ENCODE measurements at places on chromosomes 11 and 22.

GRCh38 chr11:65927904-65928397 is 8.7 kb downstream of the DRAP1 start:
- DNase-seq = peak; percentile 92

DNA sequence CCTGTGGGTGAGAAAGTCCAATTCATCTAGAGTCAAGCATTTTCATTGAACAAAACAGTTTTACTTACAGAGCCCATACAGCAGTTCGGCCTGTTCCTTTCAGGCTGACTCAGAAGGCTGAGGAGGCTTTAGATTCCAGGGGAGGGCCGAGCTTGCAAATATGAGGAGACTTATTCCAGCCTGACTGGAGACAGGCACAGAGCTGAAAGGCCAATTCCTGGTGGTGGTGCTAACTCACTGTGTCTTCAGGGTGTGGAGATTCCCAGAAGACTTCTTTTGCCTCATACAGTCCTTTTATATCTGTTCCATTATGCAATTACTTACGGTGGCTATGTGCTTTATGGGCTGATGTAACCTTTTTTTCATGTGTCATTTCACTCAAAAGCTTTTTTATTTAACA is at the start of gene OR51E2:
OR51E2 (minus strand) TSS at position 269 of the 400 bp plus-strand sequence. CDS start 15,142 bp downstream, outside the sequence.
- DNase-seq = no peak

GRCh38 chr11:92424281-92424680 is 199.7 kb downstream of the FAT3 start:
- DNase-seq = no peak

DNA sequence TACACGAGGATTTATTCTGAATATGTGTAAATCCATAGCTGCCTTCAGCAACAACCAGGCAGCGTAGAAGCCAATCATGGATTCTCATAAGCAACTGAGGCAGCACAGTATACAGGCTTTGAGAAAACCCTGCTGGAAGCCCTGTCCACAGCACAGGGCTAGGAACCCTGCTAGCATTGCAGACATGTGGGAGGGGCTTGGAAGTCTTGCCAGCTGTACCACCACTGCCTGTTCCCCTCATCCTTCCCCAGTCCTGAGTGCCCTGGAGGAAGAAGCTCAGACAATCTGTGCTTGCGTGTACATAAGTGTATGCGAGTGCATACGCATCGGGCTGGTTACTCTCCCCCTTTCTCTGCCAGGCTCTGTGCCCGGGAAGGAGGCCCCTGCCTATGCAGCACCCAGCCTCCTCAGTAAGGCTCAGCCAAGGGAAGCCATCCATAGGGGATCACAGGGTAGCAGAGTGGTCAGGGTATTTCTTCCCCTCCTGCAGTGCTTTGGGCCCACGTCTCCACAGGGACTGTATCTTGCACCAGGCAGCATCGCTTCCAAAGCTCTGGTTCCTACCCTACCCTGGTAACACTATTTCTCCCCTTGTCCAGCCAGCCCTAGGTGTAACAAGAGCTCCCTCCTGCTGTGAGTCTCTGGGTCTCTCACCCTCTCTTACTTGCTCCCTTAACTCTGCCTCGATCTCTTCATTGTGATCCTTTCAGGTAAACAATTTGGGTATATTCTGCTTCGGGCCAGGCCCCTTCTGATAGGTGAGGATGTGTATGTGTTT is 90.5 kb downstream of the GALNT18 start:
- no peak for DNase-seq

DNA sequence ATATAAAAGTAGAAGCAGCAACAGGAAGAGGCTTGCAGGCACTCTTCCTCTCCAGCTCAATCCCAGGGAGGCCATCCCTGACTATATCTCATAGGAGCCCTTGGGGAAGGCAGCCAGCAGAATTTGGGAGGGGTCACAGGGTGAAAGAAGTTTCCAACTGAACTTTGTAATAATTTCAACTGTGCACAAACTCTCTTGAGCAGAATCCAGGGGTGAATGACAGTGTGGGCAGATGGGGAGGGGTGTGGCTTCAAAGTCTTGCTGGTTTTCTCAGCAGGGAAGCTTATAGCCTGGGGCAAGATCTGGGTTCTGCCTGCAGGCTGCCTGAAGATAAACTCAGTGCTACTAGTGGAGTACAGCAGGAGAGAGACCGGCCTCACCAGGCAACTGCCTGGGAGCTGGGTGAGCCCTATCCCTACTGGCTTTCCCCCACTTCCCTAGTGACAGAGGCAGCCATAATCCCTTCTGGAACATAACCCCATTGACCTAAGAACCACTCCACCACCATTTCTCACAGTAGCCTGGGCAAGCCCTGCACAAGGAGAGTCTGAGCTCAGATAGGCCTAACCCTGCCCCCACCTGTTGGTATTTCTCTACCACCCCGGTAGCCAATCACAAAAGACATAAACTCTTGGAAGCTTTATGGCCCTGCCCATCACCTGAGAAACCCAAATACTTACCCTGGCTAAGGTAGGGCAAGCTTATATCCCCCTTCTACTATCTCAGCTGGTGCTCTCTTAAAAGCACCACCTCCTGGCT is 17.8 kb upstream of the TTC12 start:
- no peak for DNase-seq

DNA sequence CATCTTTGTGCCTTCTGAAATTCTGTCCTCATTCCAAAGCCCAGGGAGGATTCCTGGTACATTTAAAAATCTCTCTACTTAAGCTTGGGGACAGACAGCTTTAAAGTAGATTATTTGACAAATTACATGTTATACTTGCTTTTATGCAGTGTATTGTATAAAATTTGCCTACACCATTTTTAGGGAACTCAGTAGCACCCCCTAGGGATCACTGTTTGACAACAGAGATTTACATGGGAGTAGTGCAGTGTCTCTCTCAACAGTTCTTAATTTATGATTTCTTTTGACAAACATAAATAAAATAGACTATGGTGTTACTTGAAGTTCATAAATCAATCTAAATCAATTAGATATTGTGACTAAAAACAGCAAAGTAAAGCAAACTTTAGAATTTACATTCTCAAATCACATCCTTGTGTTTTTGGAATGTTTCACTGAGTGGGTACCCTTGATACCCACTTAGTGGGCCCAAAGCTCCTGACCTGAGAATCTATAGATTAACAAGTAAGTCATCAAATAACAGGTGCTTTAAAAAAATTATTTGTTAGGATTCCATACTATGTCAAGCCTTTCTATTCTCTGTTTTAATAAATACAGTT is 428.8 kb downstream of the DYNC2H1 start:
- DNase-seq = peak; percentile 5

DNA sequence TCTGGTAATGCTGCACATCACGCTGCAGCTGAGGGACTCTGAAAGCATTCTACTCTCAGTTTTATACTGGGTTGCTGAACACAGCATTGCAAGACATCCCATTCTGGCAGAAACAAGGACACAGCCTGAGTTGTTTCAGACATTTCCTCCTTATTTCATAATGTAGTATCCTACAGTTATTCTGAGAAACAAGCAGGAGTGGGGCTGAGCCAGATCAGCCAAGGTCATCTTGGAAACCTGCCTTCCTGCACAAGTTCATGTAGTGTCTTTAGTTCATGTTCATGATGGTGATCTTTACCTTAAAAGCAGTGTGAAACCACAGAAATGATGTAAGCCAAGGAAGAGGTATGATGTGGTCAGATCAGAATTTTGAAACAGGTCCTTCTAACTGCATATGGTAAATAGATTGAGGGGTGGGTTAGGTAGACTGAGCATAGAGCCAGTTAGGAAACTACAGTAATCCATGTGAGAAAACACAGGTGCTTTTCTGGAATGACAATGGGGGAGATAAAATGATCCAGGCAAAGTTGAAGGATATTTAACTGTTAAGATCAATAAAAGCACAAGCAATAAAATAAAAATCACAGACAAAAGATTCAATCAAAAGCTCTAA is 1686.8 kb downstream of the LRRC4C start:
- DNase-seq = no peak

DNA sequence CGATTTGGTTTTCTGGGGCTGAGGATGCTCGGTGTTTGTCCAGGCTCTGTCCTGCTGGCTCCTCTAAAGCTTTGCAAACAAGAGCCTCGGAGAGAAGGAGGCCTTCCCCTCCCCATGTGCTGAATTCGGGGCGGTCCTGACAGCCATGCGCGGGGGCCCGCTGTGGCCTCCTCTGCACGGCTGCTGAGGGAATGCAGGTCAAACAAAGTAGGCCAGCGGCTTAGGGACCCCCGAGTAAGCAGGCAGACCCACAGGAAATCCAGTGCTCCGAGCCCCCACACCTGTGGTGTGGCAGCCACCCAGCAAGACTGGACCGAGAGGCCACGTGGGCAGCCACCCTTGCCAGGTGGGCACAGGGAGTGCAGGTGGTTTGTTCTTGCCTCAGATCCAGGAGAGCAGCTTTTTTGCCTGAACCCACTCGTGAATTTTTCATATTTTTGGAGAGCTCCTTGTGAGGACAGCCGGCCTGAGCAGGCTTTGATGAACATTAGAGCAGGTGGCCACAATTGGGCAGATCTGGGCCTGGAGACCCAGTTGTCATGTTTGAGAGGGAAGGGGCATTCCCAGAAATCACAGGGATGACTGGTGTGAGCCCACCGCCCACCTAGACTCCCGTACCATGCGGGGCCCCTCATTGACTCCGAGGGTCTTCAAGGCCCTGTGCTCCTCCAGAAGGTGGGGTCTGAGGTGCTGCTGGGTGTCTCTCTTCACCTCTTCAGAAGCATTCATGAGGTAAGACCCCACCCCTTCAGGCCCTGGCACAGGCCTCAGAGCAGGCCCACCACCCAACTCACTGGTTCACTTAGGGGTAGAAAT is 43.0 kb upstream of the KCNQ1OT1 start:
- DNase-seq = no peak

DNA sequence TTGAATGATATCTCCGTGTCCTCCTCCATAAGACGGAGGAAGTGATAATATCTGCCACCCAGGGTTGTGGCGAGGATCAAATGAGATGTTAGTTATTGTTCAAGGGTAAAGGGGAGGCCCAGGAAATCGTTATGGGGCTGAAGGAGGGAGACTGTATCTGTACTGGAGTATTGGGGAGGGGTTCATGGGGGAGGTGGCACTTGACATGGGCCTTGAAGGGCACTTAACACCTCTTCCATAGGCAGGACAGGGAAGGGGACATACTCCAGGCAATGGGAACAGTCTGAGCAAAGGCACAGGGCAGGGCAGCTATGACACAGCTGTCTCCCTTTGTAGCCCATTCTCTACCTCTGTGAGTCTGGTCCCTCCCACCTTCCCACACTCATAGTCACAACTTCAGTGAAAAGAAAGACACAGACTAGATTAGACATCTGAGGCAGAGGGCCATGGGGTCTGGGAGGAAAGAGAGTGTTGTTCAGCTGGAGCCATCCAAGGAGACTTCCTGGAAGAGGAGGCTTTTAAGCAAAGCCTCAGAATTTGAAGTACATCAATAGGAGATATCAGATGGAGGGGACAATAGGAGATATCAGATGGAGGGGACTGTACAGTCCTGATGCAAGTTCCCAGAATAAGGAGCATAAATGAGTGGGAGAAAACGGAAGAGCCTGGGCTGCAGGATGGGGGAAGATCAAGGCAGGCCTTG is 15.8 kb upstream of the DGKZ start:
- no peak for DNase-seq

- DNase-seq = peak; percentile 6
Measured at GRCh38 chr11:79026803-79027445, 413.9 kb downstream of the TENM4 start.

DNA sequence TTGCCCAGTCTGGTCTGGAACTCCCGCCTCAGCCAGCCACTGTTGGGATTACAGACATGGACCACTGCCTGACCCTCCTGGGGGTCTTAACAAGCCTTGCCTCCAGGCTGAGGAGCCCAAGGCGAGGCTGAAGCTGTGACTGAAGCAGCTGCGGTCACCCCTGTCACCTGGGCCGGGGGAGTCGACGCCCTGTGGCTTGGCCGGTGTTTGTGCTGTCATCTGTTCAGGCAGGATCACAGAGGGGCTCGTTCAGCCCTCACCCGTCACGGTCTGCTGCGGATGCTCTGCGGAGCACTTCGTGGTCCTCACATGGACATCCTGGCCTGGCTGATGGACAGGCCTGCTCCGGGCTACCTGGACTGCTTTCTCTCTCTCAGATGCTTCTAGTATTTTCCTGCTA is 23.8 kb downstream of the TRMU start:
- DNase-seq = no peak

GRCh38 chr22:19775496-19776325 is 15.1 kb downstream of the TBX1 start:
- DNase-seq = no peak

DNA sequence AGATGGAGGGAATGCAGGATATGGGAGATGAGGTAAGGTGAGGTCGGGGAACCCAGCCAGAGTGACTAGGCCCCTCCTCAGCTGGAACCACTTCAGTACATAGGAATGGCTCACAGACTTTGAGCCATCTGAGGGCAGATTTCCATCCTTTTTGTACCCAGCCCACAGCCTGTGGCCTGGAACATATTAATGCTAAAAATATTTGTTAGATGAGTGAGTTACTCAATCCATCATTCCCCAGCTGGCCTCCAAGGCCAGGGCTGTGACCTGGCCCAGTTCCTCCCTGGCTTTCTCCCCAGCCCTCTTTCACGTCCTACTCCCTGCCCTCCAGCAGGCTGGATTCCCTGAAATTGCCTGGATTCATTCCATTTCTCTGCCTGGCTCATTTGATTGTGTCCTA is 57.2 kb upstream of the PRDM11 start:
- no peak for DNase-seq

GRCh38 chr22:37292641-37293040 is 10.3 kb downstream of the CYTH4 start:
- DNase-seq = no peak

Data from suppressor macrophage treated with lipopolysaccharide for 4 hours (primary cell).